ENCODE measurements at places on chromosomes 2 and 18.

GRCh38 chr2:200177971-200178911 is 128.3 kb upstream of the SPATS2L start:
- DNase-seq, result no peak

GRCh38 chr2:12027136-12027535 is 280.7 kb downstream of the LPIN1 start:
- DNase-seq, result no peak

DNA sequence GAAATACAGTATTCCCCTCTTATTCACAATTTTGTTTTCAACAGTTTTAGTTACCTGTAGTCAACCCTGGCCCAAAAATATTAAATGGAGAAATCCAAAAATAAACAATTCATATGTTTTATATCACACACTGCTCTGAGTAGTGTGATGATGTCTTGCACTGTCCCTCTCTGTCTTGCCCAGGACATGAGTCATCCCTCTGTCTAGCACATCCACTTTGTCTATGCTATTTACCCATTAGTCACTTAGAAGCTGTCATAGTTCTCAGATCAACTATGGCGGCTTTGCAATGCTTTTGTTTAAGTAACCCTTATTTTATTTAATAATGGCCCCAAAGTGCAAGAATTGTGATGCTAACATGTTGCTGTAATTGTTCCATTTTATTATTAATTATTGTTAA is 380.6 kb upstream of the REG3G start:
- no peak for DNase-seq

DNA sequence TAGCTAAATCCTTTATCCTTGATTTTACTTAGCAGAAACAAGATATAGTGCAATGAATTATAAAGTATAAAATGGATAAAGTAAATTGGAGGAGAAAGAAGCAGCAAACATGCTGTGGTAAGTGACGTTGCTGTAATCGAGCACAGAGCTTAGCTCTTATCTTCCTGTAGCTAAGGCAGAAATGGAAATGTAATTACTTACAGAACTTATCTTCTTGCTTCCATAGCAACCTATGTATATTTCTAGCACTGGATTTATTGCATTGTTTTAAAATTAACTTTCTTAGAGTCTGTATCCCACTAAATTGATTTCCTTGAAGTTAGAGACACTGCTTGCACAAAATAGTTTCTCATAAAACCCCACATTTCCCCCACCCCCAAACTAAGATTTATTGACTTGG is 130.6 kb upstream of the MC4R start:
- no peak for DNase-seq

- DNase-seq, result no peak
These were observed 262.6 kb upstream of the SYT4 start for GRCh38 chr18:43539862-43540261.

- DNase-seq, result no peak
These were observed 51.3 kb upstream of the CHRNA1 start for GRCh38 chr2:174815526-174815925.

Measured in stimulated activated CD8-positive, alpha-beta memory T cell treated with anti-CD3 and anti-CD28 coated beads, Interleukin-2, amount 100 ng/mL, for 1 hour (primary cell).